Dorsolateral prefrontal cortex (tissue), 122 donors: ENCODE measurements at places on chromosomes 6 and 20. TPM values are rescaled to one million over a fixed set of nuclear protein-coding genes. Genes with fewer than 3 reads are reported as not detected.

TNXB gene
- 21.8 TPM for total RNA-seq

APMAP gene
- 100 TPM for total RNA-seq

KIFC1 gene
- total RNA-seq = 1.0 TPM

FAM209A gene
- total RNA-seq = 0.60 TPM

ABHD16A gene
- total RNA-seq = 59.0 TPM

DEFB132 gene
- not detected for total RNA-seq

NKX2-2 gene
- 15.1 TPM for total RNA-seq

VSX1 gene
- 4.7 TPM for total RNA-seq

NDUFAF4 gene
- total RNA-seq = 56.8 TPM

ACTL10 gene
- total RNA-seq = 0.20 TPM

HFE gene
- 3.6 TPM for total RNA-seq

MUC22 gene
- total RNA-seq = not detected
